M059J (cell line): ENCODE measurements at places on chromosomes 13 and 19. TPM values are rescaled to one million over a fixed set of nuclear protein-coding genes. Genes with fewer than 3 reads are reported as not detected.

SPACA6 gene
- 4.1 and 13.7 TPM in 2 replicates for total RNA-seq

IGFL4 gene
- total RNA-seq = not detected in 2 replicates

OR7A5 gene
- not detected in 2 replicates for total RNA-seq

SHISA7 gene
- total RNA-seq = not detected in 2 replicates

CPAMD8 gene
- not detected in 2 replicates for total RNA-seq

CD209 gene
- total RNA-seq = not detected in 2 replicates

DPF1 gene
- total RNA-seq = 8.3 and 18.3 TPM in 2 replicates

TPTE2 gene
- total RNA-seq = not detected in 2 replicates

LILRB1 gene
- total RNA-seq = not detected in 2 replicates

DKKL1 gene
- not detected in 2 replicates for total RNA-seq

NLRP9 gene
- total RNA-seq = not detected in 2 replicates

C19orf25 gene
- total RNA-seq = 35.6 and 47.7 TPM in 2 replicates

ADPRHL1 gene
- total RNA-seq = 0.76 and 1.4 TPM in 2 replicates

PIK3R2 gene
- total RNA-seq = 21.4 and 21.7 TPM in 2 replicates

FLT1 gene
- total RNA-seq = 1.4 and 3.5 TPM in 2 replicates

CABP5 gene
- total RNA-seq = 1.1 and 2.8 TPM in 2 replicates

CYSLTR2 gene
- total RNA-seq = 0.12 and 0.37 TPM in 2 replicates

ADGRE3 gene
- total RNA-seq = not detected in 2 replicates

EML2 gene
- 8.9 and 12.7 TPM in 2 replicates for total RNA-seq

PTH2 gene
- not detected in 2 replicates for total RNA-seq

KIR2DL4 gene
- total RNA-seq = not detected in 2 replicates

HCST gene
- total RNA-seq = not detected in 2 replicates

ERCC5 gene
- total RNA-seq = 33.8 and 39.5 TPM in 2 replicates

CCDC194 gene
- total RNA-seq = 0.47 TPM in 1 of 2 replicates, not detected in the other

CEACAM3 gene
- total RNA-seq = not detected in 2 replicates

ZNRF4 gene
- not detected in 2 replicates for total RNA-seq

CBLC gene
- not detected in 2 replicates for total RNA-seq

DNAAF3 gene
- 0.44 and 4.0 TPM in 2 replicates for total RNA-seq

KCNN4 gene
- total RNA-seq = 20.6 and 30.3 TPM in 2 replicates

KASH5 gene
- total RNA-seq = not detected in 2 replicates

ACP5 gene
- total RNA-seq = 0.39 and 0.76 TPM in 2 replicates

NPHS1 gene
- total RNA-seq = not detected in 2 replicates

GDF15 gene
- total RNA-seq = 3.3 and 5.4 TPM in 2 replicates

CCDC169 gene
- 3.7 and 5.0 TPM in 2 replicates for total RNA-seq

MYDGF gene
- 276 and 367 TPM in 2 replicates for total RNA-seq

MPHOSPH8 gene
- 6.6 and 10.3 TPM in 2 replicates for total RNA-seq

CYP4F11 gene
- total RNA-seq = 0.17 and 0.44 TPM in 2 replicates

GJB2 gene
- 0.30 TPM in 1 of 2 replicates, not detected in the other for total RNA-seq

AMER2 gene
- total RNA-seq = not detected in 2 replicates

ZNF506 gene
- 8.0 and 26.4 TPM in 2 replicates for total RNA-seq

TMED1 gene
- 67.6 and 88.9 TPM in 2 replicates for total RNA-seq

C1QTNF9B gene
- not detected in 2 replicates for total RNA-seq

CILP2 gene
- total RNA-seq = 0.22 and 0.99 TPM in 2 replicates

C13orf42 gene
- total RNA-seq = not detected in 2 replicates

MYO1F gene
- 0.15 and 0.25 TPM in 2 replicates for total RNA-seq

FAM83E gene
- total RNA-seq = 0.89 TPM in 1 of 2 replicates, not detected in the other

SYNGR4 gene
- 0.42 TPM in 1 of 2 replicates, not detected in the other for total RNA-seq

SSC5D gene
- total RNA-seq = 1.8 and 7.2 TPM in 2 replicates

ATP1A3 gene
- total RNA-seq = 0.05 TPM in 1 of 2 replicates, not detected in the other

SLC7A9 gene
- not detected in 2 replicates for total RNA-seq

LILRB5 gene
- not detected in 2 replicates for total RNA-seq

KLHL1 gene
- not detected in 2 replicates for total RNA-seq

EDNRB gene
- total RNA-seq = 2.2 and 3.6 TPM in 2 replicates

PNPLA6 gene
- 46.3 and 86.0 TPM in 2 replicates for total RNA-seq
